ENCODE measurements at places on chromosomes 7 and 10. TPM values are rescaled to one million over a fixed set of nuclear protein-coding genes. Genes with fewer than 3 reads are reported as not detected.

- H3K27ac ChIP-seq = no peak overlapping the region
- H3K4me3 ChIP-seq = no peak overlapping the region
- H3K36me3 ChIP-seq = no peaks in the 10 kb centered on the region
- H3K4me1 ChIP-seq = peaks cover 1% of the 10 kb centered on the region
Measured at GRCh38 chr10:14500172-14500765, 169.5 kb upstream of the FRMD4A start.

DNA sequence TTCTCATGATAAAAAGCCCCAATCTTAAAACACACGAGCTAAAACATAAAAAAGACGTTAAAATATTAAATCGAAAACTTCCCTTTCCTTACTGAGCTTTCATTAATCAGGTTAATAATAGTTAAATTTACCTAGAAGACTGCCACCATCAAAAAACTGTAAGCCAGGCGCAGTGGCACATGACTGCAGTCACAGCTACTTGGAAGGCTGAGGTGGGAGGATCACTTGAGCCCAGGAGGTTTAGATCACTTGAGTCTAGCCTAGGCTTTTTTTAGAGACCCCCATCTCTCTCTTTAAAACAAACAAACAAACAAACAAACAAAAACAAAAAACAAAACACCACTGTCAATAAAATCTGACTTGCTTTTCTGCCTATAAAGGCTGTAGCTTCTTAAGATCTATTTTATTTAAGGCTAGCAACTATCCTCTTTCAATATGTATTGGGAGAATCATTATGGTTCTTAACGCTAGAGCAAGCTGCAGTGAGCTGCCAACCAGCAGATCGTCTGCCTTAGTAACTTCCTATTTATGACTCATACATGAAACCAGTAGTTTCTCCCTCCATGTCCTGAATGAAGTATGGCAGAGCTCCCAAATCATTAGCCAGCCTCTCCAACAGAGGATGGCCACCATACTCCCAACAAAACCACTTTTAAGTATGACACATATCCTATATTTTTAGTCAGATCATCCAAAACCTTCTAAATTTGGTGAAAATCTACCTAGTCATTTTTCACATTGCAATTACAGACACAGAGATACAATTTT lies 163.7 kb downstream of the SRPK2 start:
- H3K36me3 ChIP-seq = no peaks in the 10 kb centered on the region
- DNase-seq = peak; percentile 22
- H3K4me3 ChIP-seq = no peak overlapping the region

- no peaks in the 10 kb centered on the region for H3K36me3 ChIP-seq
- no peak overlapping the region for H3K27ac ChIP-seq
- no peaks in the 10 kb centered on the region for H3K27me3 ChIP-seq
- DNase-seq = no peak
- H3K4me1 ChIP-seq = no peaks in the 10 kb centered on the region
Measured at GRCh38 chr10:121751191-121751760, 153.0 kb upstream of the FGFR2 start.

DNA sequence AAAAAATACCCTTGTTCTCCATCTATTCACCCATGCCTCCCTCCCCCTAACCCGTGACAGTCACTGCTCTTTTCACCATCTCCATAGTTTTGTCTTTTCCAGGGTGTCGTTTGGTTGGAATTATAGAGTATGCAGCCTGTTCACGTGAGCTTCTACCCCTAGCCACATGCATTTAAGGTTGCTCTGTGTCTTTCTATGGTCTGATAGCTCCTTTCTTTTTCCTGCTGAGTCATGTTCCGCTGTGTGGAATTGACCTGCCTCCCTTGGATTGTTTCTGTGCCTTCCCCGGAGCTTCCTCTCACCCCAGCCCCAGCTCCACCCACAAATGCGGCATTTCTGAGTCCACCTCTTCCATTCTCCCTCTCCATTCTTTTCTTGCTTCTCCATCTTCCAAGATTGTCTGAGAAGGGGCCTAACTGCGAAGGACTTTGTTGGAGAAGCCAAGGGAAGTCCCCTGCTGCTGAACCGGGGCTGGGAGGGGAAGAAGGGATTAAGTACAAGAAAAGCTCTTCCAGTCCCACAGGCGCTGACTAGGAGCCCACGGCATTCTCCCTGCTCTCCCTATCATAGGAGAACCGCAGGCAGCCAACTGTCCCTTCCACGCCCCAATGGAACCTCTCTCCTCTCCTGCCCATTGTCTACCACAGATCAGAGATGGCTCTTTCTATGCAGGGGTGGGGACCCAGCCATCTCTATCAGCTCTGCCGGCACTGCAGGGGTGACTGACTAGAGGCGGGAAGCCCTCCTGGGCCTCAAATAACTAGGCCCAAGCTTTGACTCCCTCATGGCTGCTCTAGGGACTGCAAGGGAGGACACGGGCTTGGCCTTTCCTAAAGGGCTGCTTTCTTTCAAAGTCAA lies 87.5 kb upstream of the ANLN start:
- H3K4me3 ChIP-seq = no peak overlapping the region
- DNase-seq = no peak
- H3K27me3 ChIP-seq = no peaks in the 10 kb centered on the region
- H3K36me3 ChIP-seq = peaks cover 3% of the 10 kb centered on the region

DNA sequence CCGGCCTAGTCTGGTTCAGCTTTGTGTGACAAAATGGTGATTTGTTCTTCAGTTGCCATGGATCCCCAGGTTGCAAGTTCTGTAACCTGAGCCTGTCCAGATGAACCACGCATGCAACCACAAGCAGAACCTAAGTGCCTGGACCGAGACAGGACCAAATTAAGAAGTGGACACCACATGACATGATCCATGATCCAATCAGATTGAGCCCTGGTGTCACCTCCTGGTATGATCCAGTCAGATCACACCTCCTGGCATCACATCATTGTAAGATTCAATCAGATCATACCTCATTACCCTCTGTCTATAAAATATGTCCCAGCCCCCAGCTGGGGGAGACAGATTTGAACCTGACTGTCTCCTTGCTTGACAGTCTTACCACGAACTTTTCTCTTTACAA lies 70.0 kb downstream of the MALSU1 start:
- H3K4me3 ChIP-seq = peak overlapping the region; percentile 21
- no peaks in the 10 kb centered on the region for H3K4me1 ChIP-seq
- H3K36me3 ChIP-seq = no peaks in the 10 kb centered on the region
- no peak overlapping the region for H3K27ac ChIP-seq
- DNase-seq = no peak

DNA sequence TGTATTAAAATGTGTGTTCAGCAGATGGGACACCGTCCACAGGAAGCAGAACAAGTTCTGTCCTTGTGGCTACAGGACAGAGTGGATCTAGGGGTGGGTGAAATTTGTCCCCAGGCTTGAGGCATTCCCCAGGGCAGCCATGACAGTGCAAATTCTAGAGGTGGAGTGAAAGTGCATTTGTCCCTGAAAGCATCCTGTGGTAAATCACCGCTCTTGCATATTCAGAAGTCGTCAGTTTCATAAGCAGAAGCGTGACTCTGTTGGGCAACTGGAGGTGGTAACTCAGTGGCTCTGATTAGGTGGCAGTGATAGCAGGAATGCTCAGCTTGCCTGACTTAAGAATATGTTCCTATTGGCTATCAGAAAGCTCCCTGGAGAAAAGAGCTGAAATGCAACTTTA lies 96.6 kb downstream of the SNX10 start:
- no peaks in the 10 kb centered on the region for H3K36me3 ChIP-seq
- DNase-seq = peak; percentile 31
- H3K27ac ChIP-seq = no peak overlapping the region
- peaks cover 2% of the 10 kb centered on the region for H3K4me1 ChIP-seq

DNA sequence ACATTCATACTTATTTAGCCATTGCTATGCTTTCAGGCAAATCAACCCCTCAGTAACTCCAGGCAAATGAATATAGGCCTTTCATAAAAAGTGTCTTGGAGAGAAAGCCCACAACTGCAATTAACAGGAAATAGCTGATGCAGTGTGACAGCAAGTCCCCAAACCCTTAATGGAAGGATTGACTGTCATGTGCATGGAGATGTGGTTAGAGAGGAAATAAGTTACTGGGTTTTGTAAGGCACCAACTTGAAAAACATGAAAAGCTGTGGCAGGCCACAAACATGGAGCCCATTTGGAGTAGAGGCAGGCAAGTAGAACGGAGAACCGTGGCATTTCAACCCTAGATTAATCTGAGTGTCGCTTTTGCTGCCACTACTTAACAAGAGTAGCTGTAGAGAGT lies 549.4 kb upstream of the C7orf33 start:
- H3K27ac ChIP-seq = no peak overlapping the region
- H3K36me3 ChIP-seq = no peaks in the 10 kb centered on the region
- H3K4me3 ChIP-seq = no peak overlapping the region
- DNase-seq = no peak
- H3K4me1 ChIP-seq = no peaks in the 10 kb centered on the region

DNA sequence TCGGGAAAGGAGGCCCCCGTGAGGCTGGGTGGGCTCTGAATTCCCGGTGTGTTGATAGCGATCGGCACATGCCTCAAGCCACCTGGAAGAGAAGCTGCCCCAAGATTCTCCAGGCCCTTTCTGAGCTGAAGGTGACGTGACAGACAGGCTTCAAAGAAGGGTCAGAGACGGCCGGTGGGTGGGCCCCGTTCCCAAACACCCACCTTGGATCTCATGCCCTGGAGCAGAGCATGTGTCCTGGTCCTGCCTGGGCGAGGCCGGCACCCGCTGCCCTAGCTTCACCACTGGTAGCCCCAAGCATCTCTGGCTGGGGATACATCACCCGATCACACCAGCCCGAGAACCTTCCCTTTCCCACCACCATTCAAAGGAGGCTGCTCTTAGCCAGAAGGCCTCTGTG lies 399.0 kb downstream of the DNAJB6 start:
- H3K27me3 ChIP-seq = peaks cover 2% of the 10 kb centered on the region
- no peak for DNase-seq
- no peaks in the 10 kb centered on the region for H3K4me1 ChIP-seq
- H3K4me3 ChIP-seq = no peak overlapping the region
- no peak overlapping the region for H3K27ac ChIP-seq
- H3K36me3 ChIP-seq = no peaks in the 10 kb centered on the region

SH2D4B gene
- 0.12 TPM for total RNA-seq

FAM180A gene
- total RNA-seq = 2.1 TPM

- no peak overlapping the region for H3K4me3 ChIP-seq
- H3K27ac ChIP-seq = no peak overlapping the region
- no peak for DNase-seq
- peaks cover 16% of the 10 kb centered on the region for H3K4me1 ChIP-seq
- H3K27me3 ChIP-seq = no peaks in the 10 kb centered on the region
Measured at GRCh38 chr10:125041856-125042506, 100.1 kb downstream of the ZRANB1 start.

- H3K36me3 ChIP-seq = no peaks in the 10 kb centered on the region
- DNase-seq = no peak
- no peak overlapping the region for H3K4me3 ChIP-seq
- H3K4me1 ChIP-seq = peaks cover 13% of the 10 kb centered on the region
- H3K27me3 ChIP-seq = no peaks in the 10 kb centered on the region
Measured at GRCh38 chr7:918441-919113, 35.9 kb downstream of the ADAP1 start.

IFIT5 gene
- total RNA-seq = 17.7 TPM

DNA sequence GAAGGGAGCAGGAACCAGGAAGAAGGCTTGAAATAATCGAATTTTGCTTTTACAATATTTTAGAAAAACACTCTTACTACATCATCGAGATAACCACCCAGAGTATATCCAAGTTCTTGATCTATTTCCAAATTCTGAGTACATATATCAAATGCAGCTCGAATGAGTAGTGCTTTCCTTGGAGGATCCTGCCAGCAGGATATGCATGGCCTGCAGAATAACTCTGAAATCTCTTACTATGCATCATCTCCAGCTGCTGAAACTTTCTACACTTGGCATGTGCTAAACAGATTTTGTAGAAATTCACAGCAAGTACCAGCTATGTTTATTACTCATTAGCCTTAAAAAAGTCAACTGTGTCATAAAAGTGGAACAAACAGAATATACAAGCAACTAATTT lies 44.0 kb upstream of the ANK3 start:
- no peak overlapping the region for H3K27ac ChIP-seq
- H3K4me3 ChIP-seq = no peak overlapping the region
- H3K4me1 ChIP-seq = peaks cover 5% of the 10 kb centered on the region
- no peaks in the 10 kb centered on the region for H3K36me3 ChIP-seq
- no peak for DNase-seq

DNA sequence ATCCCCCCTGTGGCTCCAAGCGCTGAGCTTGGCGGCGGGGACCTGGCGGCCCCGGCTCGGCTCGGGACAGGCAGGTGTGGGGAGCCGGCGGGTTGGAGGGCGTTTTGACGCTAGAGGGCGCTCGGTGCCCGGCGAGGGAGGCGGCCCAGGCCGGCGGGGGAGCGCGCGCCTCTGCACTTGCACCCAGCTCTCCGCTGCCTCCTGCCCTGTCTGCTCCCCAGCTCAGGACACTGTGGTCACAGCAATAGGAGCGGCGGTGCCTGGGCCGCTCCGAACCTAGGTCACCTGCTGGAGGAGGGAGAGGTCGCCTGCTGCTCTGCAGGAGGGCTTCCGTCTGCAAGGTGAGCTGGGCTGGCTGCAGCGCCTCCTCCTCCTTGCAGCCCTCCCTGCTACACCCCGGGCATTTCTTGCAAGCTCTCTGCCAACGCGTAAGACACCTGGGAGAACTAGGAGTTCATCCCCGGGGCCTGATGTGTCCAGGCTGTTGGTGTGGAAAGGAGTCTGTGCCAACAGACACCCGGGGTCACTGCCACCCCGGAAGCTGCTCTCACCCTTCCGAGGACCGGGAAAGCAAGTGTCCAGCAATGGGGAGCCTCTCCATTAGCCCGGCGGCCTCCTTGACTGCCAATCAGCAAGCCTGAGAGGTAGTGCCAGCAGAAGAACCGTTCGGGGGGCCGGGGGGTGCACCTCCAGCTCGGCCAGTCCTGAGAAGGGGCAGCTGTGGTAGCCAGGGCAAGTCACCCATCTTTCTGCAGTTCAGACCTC lies 620.4 kb downstream of the GALNT17 start:
- H3K27me3 ChIP-seq = peaks cover 5% of the 10 kb centered on the region
- H3K27ac ChIP-seq = no peak overlapping the region
- no peaks in the 10 kb centered on the region for H3K4me1 ChIP-seq
- no peak overlapping the region for H3K4me3 ChIP-seq
- peak; percentile 38 for DNase-seq

DNA sequence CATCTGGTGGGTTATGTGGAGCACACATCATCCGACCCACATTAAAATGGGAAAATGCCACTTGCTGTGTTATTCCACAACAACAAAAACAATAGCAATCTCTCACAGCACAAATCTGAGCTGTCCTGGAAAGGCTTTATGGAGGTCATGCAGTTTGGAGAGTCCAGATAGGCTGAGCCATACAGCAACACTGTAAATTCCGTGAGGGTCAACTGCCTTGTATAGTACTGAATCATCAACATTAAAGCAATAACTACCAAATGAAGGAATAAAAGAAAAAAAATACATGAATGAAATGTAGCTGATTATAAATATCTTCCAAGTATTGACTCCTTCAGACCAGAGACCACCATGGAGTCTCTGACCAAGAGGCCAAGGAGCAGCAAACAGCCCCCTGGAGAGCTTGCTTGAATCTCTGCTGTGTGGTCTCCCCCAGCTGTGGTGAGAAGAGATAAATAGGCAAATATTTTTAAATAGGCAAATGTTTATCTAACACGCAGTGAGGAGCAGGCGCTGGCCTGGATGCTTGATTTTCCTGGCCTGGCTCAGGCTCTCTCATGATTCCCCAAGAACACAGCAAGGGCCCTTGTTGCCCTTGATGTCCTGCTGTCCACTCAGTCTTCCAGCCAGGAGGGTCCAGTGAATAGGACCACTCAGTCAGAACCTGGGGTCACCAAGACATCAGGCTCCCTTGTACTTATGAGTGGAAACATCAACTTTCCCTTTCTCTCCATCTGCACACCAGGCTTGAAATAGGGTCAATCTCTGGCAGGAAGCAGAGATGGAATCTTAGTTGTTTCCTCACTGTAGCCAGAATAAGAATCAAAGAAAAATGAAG lies 1021.3 kb downstream of the XPNPEP1 start:
- H3K4me1 ChIP-seq = no peaks in the 10 kb centered on the region
- no peaks in the 10 kb centered on the region for H3K36me3 ChIP-seq
- H3K27ac ChIP-seq = no peak overlapping the region
- DNase-seq = peak; percentile 76
